ENCODE measurements at places on chromosomes 13 and 19.

- DNase-seq: no peak
Observed at GRCh38 chr13:110312339-110313031, 5.4 kb downstream of the COL4A2 start.

- peak; percentile 54 for DNase-seq
Observed at GRCh38 chr19:8615813-8616596, 5.5 kb upstream of the ADAMTS10 start.

GRCh38 chr13:109145631-109146030 is 516.2 kb downstream of the MYO16 start:
- no peak for DNase-seq

GRCh38 chr13:113638173-113638746 is 19.7 kb downstream of the ATP4B start:
- no peak for DNase-seq

- DNase-seq: no peak
Observed at GRCh38 chr19:39248806-39249205, at the start of gene IFNL4. Gene IFNL4 (minus strand): TSS chr19:39248856.

DNA sequence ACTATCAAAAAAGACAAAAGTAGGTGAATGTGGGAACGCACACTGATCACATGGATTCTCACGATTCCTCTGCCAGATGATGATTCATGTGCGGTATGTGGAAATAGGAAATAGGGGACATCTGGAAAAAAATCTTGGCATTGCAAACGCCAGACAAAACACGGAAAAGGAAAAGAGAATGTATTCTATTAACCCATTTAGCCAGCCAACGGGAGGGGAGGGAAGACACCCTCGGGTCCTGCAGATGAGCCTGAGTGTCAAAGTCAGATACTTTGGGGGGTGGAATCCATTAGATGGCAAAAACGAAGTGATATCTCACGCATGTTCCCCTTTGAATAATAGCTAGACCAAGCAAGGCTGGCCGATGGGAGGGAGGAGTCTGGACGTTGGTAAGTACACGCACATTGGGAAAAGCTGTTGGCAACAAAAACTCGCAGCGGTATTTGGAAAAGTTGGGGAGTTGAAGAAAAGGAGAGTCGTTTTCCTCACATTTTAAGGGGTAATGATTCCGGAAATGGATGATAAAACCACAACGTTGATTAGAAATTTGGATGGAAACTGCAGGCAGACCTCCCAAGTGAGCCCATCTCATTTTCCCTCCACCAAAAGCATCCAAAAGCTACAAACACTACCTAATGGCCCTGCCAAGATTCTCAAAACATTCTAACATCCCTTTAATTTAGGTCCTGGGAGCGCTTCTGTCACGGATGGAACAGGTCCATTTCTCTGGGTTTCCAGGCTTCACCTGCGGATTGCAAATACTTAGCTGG is 73.6 kb downstream of the COL4A1 start:
- no peak for DNase-seq

DNA sequence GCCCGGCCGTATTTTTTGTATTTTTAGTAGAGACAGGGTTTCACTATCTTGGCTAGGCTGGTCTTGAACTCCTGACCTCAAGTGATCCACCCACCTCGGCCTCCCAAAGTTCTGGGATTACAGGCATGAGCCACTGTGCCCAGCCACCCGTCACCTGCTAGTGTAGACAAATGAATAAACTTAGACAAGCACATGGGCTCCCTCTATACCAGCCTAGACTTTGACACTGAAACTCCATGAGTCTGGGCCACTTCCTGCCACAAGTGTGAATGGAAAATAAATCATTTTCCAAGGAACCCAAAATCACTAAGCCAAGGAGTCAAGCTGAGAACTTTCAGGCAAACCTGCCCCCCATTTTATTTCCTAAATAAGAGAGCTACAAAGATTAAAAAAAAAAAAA is 27.0 kb upstream of the TPT1 start:
- no peak for DNase-seq

GRCh38 chr13:31444266-31444856 is 244.6 kb downstream of the B3GLCT start:
- DNase-seq: no peak

GRCh38 chr13:29782798-29783197 is 67.6 kb downstream of the UBL3 start:
- no peak for DNase-seq

DNA sequence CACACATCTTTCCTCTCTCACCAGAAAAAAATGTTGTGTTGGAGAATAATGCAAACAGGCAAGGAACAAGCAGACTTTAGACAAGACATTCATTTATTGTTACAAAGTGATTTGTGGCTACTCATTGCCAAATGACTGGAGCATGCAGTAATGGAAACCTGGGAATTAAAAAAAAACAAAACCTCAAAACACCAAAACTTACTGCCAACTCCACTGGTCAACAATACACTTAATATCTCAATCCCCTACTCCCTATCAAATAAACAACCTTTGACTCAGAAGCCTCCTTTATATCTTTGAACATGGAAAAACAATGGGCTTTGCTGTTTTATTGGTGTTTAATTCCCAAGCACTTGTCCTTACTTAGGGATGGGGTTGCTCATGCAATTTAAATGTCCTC is 112.8 kb downstream of the POSTN start:
- no peak for DNase-seq

DNA sequence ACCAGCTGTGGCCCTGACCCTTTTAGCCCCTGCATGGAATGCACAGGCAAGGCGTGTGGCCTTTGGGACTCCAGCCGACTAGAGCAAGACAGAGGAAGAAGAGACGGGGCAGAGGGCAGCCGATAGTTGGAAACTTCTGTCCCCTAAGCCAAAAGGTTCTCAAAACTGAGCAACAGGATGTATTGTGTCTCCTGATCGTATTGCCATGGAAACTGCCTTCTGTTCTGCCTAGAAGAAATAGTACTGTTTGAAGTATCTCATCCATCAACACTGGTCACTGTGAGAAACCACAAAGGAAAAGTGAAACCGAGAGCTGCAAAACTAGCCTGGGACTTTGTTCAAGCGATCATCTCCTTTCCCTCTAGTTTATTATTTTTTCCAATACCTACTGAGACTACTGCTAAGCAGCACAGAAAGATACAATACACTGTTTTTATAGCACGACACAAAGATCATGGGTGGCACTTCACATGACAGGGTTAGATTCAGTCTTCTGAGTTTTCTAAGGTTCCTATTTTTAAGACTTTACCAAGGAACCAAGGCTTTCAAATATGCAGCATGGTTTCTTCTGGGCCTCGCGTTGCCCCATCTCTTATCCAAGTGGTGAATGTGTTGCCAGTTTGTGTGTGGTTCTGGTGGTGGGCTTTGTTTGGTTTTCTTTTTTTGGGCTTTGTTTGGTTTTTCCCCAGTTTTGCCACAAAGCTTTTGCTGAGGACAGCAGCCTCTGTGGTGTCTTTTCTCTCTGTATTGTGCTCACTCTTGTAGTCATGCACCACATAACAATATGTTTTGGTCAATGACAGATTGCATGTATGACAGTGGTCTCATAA is 49.3 kb upstream of the GPR183 start:
- DNase-seq: no peak

DNA sequence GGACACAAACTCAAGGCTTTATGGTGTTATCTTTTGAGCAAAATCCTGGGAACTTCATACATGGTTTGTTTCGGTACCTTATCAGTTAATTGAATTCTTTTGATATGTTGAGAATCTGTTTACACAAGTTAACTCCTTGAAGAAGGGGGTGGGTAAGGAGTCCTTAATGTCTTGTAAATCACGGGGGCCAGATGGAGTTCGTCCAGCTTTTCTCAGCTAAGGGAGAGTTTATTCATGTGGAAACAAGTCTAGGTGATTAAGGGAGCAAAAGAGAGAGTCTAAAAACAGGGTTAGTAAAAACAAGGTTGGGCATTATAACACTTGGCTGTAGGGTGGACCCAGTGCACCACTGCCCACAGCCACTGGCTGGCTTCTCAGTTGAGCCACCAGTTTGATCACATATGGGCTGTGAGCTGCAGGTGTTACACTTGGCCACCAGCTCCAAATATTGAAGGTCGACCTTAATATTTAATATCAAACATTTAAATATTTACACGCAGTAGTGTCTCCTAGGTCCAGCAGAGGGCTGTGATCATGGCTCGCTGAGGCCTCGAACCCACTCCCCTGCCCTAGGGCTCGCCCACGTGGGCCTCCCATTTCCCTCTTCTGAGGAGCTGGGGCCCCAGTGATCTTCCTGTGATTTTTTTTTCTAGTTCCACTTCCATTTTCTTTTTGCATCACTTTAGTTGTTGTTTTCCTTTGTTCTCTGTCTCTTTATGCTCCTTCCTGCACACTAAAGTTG is 21.0 kb upstream of the ZNF43 start:
- DNase-seq: no peak

- DNase-seq: no peak
Observed at GRCh38 chr13:21557995-21558394, 46.0 kb downstream of the MICU2 start.

GRCh38 chr13:113848431-113849260 is 15.2 kb downstream of the GAS6 start:
- DNase-seq: no peak

DNA sequence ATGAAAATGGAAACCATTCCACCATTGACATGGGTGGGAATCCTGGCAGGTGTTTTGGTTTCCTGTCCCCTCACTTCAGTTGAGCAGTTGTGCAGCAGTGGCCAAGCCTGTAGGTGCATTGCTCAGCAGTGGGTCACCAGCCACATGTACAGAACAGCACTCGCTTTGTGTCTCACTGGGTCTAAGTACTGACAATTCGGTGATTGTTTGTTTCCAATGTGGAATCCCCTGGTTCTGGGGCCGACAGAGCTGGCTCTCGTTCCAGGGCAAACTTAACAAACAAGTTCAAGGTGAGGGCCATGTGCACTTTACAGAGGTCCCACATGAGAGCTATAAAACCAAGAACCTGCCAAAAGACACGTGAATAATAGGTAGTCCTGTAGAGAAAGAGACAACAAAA is 54.1 kb upstream of the SPATA13 start:
- no peak for DNase-seq

- no peak for DNase-seq
Observed at GRCh38 chr19:23699521-23699860, 12.5 kb upstream of the ZNF675 start.

DNA sequence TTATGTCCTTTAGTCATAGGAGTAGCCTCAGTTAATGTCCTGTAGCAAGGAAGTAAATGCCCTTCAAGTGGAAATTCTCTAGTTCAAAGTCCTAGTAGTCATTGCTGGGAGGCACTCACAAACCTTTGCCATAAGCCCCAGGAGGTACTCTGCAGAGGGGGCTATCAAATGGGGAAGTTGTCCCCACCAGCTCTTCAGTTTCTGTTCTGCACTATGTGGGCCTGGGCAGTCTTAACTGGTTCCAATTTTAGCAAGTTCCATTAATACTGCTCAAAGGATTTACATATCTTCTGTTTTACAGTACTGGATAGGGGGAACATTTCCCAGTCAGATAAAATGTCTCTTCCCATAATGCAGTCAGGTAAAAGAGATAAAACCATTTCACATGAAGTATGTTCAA is 101.3 kb downstream of the B3GLCT start:
- no peak for DNase-seq

GRCh38 chr19:17041976-17042375 is 15.4 kb upstream of the CPAMD8 start:
- no peak for DNase-seq

GRCh38 chr19:12913851-12914690 is 5.0 kb downstream of the SYCE2 start:
- no peak for DNase-seq

DNA sequence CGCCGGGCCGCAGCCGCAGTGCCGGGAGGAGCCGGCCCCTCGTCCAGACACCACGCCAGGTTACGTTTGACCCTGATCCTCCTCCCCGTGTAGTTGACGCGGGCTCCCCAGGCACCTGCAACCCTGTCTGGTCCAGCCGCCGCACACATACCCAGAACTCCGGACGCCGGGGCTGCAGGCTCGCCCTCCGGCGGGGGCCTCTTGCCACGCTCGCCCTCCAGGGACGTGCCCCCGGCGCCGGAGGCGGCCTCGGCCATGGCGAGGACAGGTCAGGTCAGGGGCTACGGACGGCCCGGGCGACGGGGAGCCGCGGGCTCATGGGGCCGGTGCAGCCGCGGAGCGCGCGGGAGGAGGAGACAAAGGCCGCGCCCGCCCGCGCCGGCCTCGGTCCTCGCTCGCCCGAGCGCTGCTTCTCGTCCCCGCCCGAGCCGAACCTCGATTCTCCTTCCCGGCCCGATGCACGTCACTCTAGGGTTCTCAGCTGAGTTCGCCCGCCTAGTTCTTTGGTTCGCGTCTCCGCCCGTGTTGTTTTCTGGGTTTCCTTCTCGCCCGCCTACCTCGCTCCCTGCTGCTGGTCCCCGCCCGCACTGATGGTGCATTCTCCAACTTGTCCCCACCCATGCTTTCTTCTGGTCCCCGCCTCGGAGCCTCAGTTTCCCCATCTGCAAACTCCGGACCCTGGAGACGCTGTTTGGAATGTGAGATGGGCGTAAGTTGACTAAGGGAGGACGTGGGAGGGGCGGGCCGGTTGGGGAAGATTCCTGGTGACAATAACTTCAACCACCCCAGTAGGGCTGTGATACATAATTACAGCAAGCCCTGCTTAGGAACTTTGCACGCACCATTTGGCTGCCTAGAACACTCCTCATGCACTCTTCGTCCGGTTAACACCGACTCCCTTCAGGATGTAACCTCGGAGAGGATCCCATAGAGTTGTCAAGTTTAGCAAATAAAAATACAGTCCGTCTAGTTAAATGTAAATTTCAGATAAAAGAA is at the start of gene ANO8:
Gene ANO8 (minus strand): TSS at position 442 of the 996 bp plus-strand sequence. CDS start 185 bp downstream, at position 257.
- peak; percentile 94 for DNase-seq

- peak; percentile 68 for DNase-seq
Observed at GRCh38 chr19:13195678-13196077, 45.5 kb downstream of the IER2 start.

DNA sequence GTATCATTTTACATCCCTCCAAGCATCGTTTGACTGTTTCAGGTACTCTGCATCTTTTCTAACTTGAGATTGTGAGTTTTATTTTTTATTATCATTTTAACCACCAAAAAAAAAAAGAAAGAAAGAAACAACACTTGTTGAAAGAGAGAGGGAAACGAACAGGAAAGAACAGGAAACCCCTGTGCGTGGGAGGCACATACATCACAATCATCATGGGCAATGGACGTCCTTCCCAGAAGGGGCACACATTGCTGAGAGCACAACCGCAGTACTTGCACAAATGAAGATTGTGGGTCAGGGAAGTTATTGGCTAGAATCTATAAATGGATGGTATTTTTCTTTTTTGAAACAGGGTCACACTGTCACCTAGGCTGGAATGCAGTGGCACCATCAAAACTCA is 1.7 kb downstream of the CLC start:
- no peak for DNase-seq

DNA sequence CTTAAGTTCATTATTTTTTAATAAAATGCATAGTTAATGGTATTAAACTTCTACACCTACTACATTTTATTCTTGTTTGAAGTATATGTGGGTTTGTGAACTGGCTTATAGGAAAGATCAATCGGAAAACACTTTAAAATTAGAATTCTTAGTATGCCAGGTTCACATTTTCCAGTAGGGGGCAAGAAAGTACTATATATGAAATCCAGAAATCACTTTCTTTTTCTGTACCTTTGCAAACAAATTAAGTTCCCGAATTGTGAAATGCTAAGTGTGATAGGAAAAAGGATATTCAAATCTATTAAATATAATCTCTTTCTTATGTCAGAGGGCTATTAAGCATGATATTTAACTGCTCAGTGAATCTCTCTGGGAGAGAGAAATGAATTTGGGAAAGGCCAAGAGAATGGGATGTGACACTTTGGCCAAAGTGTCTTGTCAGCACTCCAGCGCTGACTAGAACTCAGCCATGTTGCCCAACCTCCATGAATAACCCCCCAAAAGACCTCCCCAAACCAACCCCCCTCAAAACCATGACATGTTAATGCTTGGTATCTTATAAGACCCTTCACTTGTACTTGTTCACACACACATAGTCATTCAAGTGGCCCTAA is 122.6 kb upstream of the SLC10A2 start:
- DNase-seq: no peak
